ENCODE measurements at places on chromosomes 2 and 18. TPM values are rescaled to one million over a fixed set of nuclear protein-coding genes. Genes with fewer than 3 reads are reported as not detected.

Gene AMER3
- not detected for total RNA-seq

Gene SF3B6
- total RNA-seq: 155 TPM

Gene ANKRD36
- total RNA-seq: 25.2 TPM

Gene PLA2R1
- total RNA-seq: 8.3 TPM

Gene PTGR3
- 6.8 TPM for total RNA-seq

Gene ZEB2
- 91.0 TPM for total RNA-seq

Gene TM4SF20
- not detected for total RNA-seq

Gene COLEC12
- total RNA-seq: 60.6 TPM

Gene TNS1
- total RNA-seq: 44.4 TPM

Gene RRM2
- 1.5 TPM for total RNA-seq

Gene CNDP1
- not detected for total RNA-seq

Gene TBR1
- not detected for total RNA-seq

Gene DHRS9
- not detected for total RNA-seq

Gene ASPRV1
- total RNA-seq: 0.33 TPM

Gene SERPINB10
- total RNA-seq: not detected

Gene ITPRIPL1
- total RNA-seq: 4.6 TPM

Gene REG1B
- not detected for total RNA-seq

Gene WNT6
- total RNA-seq: not detected

Gene CIDEA
- total RNA-seq: 0.26 TPM

Gene ASXL3
- 0.66 TPM for total RNA-seq

Gene GPR39
- 1.3 TPM for total RNA-seq

Gene RAX
- total RNA-seq: not detected

Gene MAP2
- 51.0 TPM for total RNA-seq

Gene PDCD1
- total RNA-seq: not detected

Gene CRYGC
- total RNA-seq: not detected

Gene CROCC2
- 0.51 TPM for total RNA-seq

Gene TUBA3D
- not detected for total RNA-seq

Gene MC4R
- not detected for total RNA-seq

Gene REG3A
- not detected for total RNA-seq

Gene GALNT13
- 0.17 TPM for total RNA-seq

Gene SLC4A5
- under 0.01 TPM for total RNA-seq

Gene ANKRD12
- 62.7 TPM for total RNA-seq

Gene ALPI
- total RNA-seq: not detected

Gene GRB14
- total RNA-seq: 0.26 TPM

Gene DHX57
- 23.5 TPM for total RNA-seq
